Stimulated activated CD8-positive, alpha-beta memory T cell treated with anti-CD3 and anti-CD28 coated beads, Interleukin-2, amount 100 ng/mL, for 48 hours (primary cell): ENCODE measurements at places on chromosomes 3 and 15.

DNA sequence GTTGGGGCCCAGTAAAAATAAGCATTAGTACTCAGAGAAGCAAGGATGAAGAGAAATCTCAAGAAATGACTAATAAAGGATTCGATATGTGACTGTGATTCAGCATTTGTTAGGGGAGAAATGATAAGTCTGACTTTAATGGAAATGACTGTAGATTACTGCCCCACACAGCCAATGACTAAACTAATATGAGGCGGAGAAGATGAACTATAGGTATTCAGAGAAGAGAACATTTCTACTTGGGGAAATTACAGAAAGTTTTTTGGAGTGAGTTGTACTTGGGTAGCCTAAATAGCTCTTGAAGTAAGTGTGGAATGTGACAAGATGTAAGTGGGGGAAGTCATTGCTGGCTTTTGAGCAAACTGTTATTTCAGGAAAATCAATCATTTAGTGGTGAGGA is 380.0 kb downstream of the PDCD6IP start:
- DNase-seq: no peak

GRCh38 chr15:50873935-50874361 is 34.5 kb upstream of the AP4E1 start:
- DNase-seq: no peak

DNA sequence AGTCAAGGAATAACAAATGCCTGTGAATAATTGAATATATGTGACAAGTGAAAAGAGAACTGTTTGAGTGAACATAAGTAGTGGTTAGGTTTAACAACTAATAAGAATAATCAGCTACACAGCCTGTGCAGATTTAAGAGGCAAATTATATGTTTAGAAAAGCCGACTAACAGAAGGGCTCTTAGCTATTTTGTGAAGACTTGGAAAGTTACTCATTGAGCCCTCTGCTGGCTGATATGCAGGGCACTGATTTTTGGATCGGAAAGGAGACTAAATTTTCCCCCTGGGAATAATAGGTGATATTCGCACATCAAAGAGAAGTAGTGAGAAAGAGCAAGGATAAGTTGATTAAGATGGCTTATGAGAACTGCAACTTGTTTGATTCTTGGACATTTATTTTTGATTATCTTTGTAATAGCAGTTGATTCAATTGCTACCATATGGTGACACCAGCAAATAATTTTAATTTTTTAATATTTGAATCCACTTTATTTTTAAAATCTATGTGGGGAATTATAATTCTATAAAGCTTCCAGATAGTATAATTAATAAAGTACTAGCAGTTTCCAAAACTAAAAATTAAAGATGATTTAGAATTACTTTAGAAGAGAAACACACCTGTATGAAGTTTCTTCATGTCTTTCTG is 156.2 kb downstream of the NLGN1 start:
- DNase-seq: no peak

GRCh38 chr3:56860939-56861338 is 59.2 kb upstream of the ARHGEF3 start:
- no peak for DNase-seq

- DNase-seq: no peak
Measured at GRCh38 chr15:37520882-37521281, 413.6 kb upstream of the TMCO5A start.

- DNase-seq: no peak
Measured at GRCh38 chr3:121750087-121750415, 510 bp upstream of the GOLGB1 start.

GRCh38 chr3:51385621-51386091 is 565 bp downstream of the MANF start:
- no peak for DNase-seq

- DNase-seq: no peak
Measured at GRCh38 chr3:64441861-64442260, 216.6 kb upstream of the PRICKLE2 start.

GRCh38 chr3:4392992-4393391 is 74.1 kb downstream of the SUMF1 start:
- DNase-seq: no peak

GRCh38 chr3:37909067-37909911 is 47.6 kb downstream of the CTDSPL start:
- no peak for DNase-seq

DNA sequence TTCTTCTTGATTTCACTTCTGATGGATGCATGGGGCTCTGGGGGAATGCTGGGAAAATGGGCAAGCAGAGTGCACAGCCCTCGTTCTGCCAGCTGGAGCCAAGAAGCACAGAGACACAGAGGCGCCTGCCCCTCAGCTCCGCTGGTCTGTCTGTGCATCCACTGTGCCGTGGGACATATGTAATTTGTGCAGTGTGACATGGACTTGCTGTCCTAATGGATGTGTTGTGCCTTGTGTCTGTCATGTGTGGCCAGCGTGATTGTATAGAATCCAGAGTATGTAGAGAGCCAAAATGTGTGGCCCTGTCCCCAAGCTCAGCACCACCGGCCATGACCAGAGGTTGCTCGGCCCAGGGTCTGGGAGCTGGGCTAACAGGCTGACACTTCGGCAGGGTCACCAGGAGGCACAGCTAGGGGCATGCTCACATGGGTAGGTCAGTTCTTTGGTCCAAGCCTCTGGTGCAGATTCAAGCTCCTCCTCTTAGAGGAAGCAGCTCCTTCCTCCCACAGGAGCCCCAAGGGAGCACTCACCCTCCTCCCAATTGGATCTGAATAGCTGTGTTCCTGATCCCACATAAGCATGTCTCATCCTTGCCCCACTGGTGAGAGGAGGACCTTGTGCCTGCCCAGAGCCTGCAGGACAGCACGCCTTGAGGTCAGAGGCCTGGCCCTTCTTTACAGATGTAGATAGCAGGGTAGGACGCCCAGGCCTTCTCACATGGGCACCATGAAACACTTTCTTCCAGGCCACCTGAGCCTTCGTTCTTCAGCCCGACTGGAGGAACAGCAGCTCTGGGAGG is 100.8 kb upstream of the ABHD17C start:
- no peak for DNase-seq
